ENCODE measurements at places on chromosomes 2 and 18.
A peak's percentile ranks its signal among the peaks of the same experiment; 100 is the strongest.

GRCh38 chr2:239722760-239723470 lies 302.2 kb downstream of the NDUFA10 start:
- no peak for DNase-seq

DNA sequence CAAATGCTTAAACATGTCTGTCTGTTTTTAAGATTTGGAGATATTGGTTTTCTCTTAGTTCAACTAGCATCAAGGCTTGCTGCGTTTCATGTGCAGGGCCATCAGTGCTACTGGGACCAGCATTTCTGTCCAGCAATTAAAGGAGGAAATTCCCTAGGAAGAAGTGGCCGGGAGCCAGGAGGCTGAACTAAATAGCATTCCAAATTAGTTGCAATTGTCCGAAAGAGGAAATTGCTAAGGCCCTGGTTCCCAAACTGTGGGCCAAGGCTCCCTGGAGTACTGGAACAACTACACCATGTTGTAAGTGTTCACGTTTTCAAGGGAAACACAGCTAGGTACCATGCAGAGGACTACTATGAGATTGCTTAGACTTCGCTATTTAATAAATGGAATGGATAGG lies 257.9 kb downstream of the PTPRM start:
- no peak for DNase-seq

GRCh38 chr18:23618862-23619387 lies 32.6 kb upstream of the NPC1 start:
- no peak for DNase-seq

DNA sequence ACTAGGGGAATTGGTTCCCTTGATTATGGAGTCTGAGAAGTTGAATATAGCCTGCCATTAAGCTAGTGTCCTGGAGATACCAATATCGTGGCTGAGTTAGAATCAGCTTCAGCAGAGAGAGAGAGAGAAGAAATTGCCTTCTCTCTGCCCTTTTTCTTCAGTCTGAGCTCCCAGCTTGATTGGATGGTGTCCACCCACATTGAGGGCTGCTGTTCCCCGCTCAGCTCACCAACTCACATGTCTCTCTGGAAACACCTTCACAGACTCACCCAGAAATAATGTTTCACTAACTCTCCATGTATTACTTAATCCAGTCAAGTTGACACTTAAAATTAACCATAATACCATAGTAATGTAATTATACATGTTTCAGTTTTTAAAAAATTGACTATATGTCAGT lies 17.9 kb upstream of the TRIM43 start:
- no peak for DNase-seq

DNA sequence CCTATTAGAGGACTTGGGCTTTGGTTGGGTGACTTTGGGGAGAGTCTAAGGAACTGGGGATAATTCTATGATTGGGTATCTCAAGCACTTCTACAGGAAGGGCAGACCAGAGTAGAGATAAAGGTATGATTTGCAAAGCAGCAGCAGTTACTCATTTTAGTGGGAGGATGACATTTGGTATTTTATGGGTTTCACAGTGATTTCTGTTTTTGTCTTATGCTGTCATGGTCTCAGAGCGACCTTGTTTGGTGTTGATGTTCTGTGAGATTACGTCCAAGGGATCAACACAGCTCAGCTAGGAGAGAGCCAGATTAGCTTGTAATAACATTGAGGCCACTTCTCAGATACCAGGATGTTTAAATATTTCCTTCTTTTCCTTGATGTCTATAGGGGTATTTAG lies 18.2 kb downstream of the TTR start:
- DNase-seq, result no peak

- DNase-seq, result no peak
Measured at GRCh38 chr2:689877-690510, 12.8 kb upstream of the TMEM18 start.

DNA sequence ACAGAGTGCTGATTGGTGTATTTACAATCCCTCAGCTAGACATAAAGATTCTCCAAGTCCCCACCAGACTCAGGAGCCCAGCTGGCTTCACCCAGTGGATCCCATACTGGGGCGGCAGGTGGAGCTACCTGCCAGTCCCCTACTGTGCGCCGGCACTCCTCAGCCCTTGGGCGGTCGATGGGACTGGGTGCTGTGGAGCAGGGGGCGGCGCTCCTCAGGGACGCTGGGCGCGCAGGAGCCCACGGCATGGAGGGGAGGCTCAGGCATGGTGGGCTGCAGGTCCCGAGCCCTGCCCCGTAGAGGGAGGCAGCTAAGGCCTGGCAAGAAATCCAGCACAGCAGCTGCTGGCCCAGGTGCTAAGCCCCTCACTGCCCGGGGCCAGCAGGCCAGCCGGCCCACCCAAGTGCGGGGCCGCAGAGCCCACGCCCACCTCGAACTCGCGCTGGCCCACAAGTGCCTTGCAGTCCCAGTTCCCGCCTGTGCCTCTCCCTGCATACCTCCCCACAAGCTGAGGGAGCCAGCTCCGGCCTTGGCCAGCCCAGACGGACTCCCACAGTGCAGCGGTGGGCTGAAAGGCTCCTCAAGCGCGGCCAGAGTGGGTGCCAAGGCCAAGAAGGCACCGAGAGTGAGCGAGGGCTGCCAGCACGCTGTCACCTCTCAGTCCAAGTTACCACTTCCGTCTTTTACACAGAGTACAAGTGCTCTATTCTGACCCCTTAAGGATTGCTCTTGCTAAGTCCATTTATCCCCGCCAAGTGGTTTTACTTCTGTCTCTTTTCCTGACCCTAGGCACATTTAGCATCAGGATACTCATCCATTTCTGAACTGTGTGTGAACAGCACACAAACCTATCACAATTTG lies 1.7 kb upstream of the RPE start:
- no peak for DNase-seq

DNA sequence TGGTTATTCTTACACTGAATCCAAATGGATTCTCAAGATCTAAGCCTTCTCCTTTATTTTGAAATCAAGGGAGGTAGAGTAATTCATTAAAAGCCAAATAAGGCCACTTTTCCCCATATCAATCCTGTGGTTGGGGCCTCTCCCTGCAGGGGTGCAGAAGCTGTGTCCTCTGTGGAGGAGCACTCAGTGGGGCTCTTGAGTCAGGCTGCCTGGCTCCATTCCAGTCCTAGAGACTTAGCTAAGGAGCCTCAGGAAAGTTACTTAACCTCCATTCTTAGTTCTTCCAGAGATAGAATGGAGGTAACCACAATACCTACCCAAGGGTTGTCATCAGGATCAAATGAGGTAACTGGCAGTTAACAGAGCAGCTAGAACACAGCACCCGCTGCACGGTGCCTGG lies 564.3 kb downstream of the CMPK2 start:
- no peak for DNase-seq

- DNase-seq, result no peak
Measured at GRCh38 chr2:149826471-149827125, 239.0 kb upstream of the MMADHC start.

- DNase-seq, result no peak
Measured at GRCh38 chr2:38494394-38494793, 108.3 kb downstream of the HNRNPLL start.

DNA sequence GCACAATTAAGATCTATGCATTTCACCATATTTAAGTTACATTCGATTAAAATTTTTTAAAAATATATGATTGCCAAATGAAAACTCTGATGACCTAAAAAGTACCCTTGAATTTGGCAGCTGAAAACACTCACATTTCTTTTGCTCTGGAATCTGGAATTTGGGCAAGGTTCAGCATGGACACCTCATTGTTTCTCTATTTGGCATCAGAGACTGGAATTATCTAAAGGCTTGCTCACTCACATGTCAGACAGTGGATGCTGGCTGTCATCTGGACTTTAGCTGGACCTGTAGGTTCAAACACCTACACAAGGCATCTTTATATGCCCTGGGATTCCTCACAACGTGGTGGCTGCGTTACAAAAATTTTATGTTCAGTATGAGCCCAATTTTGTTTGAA lies 16.1 kb downstream of the MBOAT2 start:
- DNase-seq, result no peak

DNA sequence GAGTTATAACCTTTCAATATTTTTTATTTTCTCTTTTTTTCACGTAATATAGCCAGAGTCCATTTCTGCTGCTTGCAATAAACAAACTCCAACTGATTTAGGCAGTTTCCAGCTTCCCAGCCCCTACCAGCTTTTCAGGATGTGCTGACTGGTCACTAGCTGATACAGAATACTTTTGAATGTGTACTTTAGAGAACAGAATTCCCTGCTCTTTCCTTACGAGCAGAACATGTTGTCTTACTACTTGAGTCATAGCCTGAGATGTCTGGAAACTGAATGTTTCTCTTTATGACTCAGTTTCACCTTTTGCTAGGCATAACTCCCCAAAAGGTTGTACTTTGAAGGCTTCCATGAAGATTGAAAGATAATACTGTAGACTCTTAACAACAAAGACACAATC lies 44.5 kb upstream of the KCNE4 start:
- DNase-seq, result no peak

GRCh38 chr18:39966275-39966674 lies 1988.8 kb upstream of the PIK3C3 start:
- DNase-seq, result no peak

- no peak for DNase-seq
Measured at GRCh38 chr18:75958683-75959082, 531.2 kb upstream of the SMIM21 start.

DNA sequence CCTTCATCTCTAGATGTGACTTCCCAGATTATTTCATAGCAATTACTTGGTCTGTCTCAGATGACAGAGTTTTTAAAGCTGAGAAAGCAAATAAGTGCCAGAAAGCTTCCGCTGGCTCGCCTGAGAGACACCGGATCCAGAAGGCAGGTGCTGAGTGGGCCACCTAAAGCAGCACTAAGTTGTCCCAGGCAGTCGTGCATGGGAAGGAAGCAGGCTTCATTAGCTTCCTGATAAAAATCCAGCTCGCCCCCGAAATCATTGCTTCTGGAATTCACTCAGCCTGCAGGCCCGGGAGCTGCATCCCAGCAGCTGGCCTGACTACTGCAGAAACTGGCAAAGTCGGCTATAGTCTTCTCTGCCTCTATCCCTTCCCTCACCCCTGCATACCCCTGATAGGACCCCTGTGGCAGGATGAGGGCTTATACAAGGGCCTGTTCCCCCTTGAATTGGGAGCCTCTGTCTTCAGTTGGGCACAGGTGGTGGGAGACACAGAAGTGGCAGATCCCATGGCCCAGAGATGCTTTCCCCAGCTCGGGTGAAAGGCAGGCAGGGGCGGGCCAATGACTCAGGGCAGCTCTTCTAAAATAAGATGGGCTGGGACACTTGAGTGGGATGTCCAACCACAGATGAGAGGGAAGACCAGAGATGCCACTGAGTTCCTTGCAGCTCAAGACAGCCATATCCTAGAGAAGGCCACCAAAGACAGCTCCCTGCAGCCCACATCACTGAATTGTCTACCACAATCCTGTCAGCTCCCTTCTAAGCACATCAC lies 262.4 kb upstream of the PKDCC start:
- DNase-seq, result no peak

- no peak for DNase-seq
Measured at GRCh38 chr2:27294928-27295327, 12.7 kb downstream of the TRIM54 start.

GRCh38 chr18:32732165-32732564 lies 40.7 kb downstream of the KLHL14 start:
- DNase-seq, result no peak

- peak; percentile 89 for DNase-seq
Measured at GRCh38 chr2:27771548-27772335, at the start of gene MRPL33. Gene MRPL33, plus strand, starts transcription at chr2:27771719. Its CDS starts 59 bp downstream, at chr2:27771778.

- no peak for DNase-seq
Measured at GRCh38 chr2:196591004-196591403, 48.5 kb upstream of the CCDC150 start.

- no peak for DNase-seq
Measured at GRCh38 chr2:208363485-208363884, 43.1 kb upstream of the PTH2R start.

DNA sequence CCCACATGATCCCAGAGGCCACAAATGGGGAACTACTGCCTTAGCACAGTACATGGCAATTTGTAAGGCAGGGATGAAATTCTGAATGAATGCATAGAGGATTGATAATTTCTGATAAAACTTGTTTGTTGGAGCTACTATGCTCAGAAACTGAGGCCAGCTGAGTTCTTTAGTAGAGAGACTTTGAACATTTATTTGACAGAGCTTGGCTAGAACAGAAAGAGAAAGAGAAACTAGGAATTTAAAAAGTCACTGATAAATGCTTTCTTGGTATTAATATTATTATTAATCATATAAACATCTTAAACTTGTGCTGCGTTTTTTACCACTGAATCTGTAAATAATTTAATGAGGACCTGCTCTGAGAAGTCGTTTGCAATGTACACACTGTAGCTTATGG lies 923.7 kb upstream of the CNTNAP5 start:
- DNase-seq, result no peak

DNA sequence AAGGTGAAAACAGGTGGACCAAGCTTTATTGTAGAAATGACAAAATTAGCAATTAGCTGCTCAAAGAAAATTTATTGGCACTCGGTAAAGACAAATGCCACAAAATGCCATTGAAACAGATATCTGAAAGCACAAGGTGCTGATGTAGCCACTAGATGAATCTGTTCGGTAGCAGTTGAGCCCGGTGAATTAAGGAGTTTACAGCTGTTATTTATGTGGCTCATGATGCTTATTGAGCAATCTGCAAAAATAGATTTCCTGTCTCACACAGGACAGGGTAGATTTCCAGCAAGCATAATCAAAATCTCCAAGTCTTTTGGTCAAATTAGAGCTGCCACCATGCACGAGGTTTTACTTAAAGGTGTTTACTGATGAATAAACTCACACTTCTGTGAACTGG lies 182.2 kb downstream of the PPP1R1C start:
- no peak for DNase-seq

DNA sequence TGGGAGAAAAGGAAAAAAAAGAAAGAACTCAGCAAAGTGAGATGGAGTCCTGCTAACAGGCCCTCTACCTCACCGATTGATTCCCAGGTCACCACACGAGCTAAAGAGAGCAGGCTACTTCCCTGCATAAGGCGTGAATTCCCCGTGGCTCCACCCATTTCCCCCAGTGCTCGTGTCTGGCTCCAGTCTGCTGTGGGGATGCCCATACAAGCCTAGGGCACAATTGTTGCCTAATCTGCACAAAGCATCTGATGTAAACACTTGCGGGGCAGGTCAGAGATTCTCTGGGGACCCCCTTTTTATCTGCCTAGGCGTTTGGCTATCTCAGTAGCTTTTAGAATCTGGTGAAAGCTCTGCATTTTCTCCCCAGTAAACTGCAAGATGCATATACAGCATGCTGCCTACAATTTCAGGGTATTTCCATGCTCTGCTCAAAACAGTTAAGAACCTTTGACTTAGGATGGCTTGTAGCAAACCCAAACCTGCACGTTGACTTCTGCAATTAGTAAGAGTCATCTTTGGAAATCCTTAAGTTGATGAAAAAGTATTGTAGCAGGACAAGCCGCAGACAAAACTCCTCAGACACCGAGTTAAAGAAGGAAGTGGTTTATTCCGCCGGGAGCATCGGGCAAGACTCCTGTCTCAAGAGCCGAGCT lies 34.8 kb downstream of the MYO3B start:
- no peak for DNase-seq

- no peak for DNase-seq
Measured at GRCh38 chr2:36493306-36493705, 104.7 kb downstream of the FEZ2 start.
